Amniotic stem cell (primary cell): ENCODE measurements at places on chromosomes 7 and 10.
A peak's percentile ranks its signal among the peaks of the same experiment; 100 is the strongest.

DNA sequence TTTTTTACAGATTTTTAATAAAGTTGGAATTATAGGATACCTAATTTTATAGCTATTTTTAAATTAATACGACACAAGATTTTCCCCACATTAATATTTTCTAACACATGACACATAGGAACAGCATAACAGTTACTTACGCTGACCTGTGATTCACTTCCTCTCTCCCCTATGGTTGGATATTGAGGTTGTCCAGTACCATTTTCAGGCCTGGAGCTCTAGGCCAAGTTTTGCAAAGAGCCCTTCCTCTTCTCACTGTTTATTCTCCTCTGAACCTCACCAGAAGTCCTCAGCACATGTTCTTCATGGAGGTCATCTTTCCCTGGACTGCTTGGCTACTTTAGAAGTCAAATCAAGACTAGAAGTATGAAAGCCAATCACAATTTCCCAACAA lies 28.2 kb downstream of the LYZL1 start:
- no peak for DNase-seq

DNA sequence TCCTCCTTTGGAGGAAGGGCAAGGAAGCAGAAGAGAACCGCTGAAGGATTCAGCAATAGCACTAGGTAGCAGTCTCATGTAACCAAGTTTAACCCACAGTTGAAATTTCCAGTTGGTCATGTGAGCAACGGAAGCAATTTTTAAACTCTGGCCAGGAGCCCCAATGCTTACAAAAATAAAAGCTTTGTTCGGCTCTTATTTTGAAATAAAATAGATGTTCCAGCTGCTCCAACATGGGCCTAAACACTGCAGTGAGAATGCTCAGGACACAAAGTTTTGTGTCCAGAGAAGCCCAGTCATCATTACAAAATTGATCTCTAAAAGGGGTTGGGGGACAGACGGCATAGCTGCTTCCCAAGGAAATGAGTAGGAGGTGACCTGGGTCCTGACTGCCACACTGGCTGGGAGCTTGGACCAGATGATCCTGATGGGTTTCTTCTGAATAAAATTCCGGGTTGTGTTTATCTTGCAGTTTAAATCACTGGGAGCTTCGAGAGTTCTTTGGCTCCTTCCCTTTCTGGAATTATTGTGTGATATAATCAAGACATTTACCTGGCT lies 452 bp upstream of the TMEM140 start:
- no peak for DNase-seq

- DNase-seq: no peak
Observed at GRCh38 chr10:112481602-112482001, 34.6 kb downstream of the VTI1A start.

GRCh38 chr7:85829817-85830432 lies 643.1 kb upstream of the SEMA3D start:
- peak; percentile 11 for DNase-seq

DNA sequence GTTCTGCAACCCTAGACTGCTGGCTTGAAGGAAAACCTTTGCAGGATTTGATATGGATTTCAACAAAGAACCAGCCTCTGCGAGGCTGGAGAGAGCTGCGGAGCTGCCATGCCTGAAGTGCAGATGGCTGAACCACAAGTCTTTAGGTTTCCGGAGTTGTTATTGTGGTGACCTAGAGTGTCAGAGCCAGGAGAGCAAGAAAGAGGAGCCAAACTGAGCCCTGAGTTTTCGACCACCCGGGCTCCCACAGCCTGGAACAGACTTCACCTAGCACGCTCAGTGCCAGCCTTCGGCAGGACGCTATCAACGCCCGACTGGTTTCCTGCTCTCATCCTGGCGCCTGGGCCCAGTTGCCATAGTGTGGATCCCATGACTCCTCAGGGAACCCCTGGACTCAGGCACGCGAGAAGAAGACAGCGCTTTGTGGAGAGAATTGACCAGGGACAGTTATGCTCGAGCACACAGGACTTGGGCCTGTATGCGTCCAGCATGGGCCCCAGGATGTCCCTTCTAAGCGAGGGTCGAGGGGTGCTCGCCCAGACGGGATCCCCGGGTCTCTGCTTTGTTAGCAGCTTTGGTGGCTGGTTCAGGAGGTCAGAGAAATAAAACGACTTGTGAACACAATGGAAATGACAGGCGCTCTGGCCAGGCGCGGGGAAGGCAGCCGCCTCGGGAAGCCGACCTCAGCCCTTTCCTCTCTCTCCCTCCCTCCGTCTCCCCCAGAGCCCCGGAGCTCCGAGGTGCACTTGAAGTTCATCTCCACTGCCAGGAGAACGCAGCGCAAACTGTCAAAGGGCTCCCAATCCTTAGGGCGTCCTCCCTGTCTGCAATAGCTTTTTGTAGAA lies 1.8 kb upstream of the GAD2 start:
- no peak for DNase-seq

DNA sequence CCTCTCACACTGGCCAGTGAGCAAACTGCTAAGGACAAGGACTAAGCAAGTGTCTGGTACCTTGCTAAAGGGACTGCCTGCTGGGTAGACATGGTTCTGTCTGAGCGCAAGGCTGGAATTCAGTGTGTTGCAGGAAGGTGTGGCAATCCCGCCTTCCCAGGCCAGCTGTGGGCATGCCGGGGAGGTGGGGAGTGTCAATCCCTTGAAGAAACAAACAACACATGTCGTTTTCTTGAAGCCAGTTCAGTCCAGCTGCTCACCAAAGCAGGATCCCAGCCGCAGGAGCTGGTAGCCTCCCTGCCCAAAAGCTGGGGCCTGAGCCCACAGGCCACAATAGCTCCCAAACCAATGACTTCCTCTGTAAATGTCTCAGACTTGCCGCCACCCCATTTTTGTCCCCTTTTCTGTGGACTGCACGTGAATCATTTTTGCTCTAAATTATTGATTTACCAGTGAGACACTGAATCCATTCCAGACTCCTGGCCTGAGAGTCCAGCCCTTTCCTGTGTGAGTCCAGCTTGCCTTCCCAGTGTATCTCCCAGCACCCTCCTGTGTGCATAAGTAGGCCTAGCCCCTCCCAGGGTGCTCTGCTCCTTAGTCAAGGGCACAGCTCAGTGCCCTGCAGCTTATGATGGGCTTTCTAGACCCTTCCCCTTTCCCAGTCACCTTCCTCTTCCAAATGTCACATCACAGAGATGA lies 166.8 kb downstream of the RGS10 start:
- no peak for DNase-seq

DNA sequence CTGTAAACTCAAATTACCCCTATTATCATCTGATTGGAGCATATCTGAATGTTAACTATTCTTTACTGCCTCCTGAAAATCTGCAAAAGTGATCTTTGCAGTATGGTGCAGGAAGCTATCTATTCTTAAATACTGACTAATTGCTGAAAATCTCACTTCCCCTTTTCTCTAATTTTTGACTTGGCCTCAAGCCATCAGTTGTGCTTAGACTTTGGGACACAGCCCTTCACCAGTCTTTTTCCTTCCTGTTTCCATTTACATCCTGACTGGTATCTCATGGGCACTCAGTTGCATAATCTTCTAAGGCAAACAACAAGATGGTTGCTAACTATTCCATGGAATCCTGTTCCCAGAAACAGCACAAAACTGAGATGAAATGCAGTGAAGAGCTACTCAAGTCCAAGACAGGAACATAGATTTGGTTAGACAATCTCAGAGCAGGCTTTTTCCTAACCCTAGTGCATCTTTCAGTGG lies 228.5 kb downstream of the SORCS1 start:
- no peak for DNase-seq

DNA sequence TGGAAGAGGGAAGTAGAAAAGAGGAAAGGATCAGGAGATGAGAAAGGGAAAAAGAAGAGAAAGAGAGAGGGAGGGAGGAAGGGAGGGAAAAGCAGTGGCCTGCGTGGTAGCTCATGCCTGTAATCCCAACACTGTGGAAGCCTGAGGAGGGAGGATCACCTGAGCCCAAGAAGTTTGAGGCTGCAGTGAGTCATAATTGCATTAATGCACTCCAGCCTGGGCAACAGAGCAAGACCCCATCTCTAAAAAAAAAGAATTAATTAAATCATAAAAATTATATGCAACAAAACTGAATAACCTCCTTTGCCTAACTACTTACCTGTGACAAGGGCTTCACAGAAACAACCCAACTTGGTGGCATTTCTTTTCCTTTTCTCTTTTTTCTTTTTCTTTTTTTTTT lies 107.9 kb upstream of the SFMBT2 start:
- DNase-seq: no peak

- DNase-seq: peak; percentile 22
Observed at GRCh38 chr7:29606287-29606721, 42.7 kb downstream of the PRR15 start.

- DNase-seq: no peak
Observed at GRCh38 chr10:110414548-110415309, 83.0 kb upstream of the DUSP5 start.

DNA sequence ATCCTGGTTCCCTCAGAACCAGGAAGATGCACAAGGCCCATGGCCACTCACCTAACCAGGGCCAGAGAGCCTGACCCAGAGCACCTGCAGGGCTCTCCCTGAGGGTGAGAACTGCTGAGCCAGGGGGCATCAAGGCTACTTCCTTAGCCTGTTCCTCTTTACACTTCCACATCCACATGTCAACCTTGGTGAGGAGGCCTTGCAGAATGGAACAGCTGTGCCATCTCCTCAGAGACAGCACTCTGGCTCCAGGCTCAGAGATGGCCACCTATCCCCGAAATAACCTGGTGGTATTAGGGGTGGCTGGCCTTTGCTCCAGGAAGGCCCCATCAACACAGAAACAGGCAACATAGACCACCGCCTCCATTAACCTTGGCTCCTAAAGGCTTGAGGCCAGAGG lies 473.0 kb downstream of the RPS24 start:
- no peak for DNase-seq

- no peak for DNase-seq
Observed at GRCh38 chr7:41832941-41833340, 130.1 kb upstream of the INHBA start.

- DNase-seq: no peak
Observed at GRCh38 chr7:29434380-29434768, 129.3 kb upstream of the PRR15 start.

GRCh38 chr10:56991591-56992069 lies 630.6 kb upstream of the ZWINT start:
- DNase-seq: no peak

DNA sequence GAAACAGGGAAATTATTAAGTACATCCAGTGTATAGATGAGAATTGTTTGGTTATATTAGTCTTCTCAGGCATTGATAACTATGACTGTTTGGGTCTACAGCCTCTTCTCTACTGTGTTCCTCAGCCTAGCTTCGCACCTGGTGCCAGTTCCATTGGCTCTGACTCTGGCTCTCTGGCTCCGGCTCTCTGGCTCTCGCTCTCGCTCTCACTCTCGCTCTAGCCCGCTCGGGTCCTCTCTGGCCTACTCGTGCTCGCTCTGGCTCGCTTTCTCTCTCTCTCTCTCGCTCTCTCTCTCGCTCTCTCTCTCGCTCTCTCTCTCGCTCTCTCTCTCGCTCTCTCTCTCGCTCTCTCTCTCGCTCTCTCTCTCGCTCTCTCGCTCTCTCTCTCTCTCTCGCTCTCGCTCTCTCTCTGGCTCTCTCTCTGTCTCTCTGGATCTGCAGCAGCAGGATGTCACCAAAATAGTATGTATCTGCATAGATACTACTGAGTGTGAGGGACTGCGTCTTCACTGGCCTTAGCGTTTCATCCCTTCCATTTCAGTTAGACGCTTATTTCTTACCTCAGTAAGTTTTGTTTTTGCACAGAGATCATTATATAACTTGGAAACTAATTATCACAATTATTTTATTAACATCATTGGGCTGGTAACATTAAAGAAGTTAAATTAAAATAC lies 6.5 kb upstream of the SSBP1 start:
- DNase-seq: no peak

DNA sequence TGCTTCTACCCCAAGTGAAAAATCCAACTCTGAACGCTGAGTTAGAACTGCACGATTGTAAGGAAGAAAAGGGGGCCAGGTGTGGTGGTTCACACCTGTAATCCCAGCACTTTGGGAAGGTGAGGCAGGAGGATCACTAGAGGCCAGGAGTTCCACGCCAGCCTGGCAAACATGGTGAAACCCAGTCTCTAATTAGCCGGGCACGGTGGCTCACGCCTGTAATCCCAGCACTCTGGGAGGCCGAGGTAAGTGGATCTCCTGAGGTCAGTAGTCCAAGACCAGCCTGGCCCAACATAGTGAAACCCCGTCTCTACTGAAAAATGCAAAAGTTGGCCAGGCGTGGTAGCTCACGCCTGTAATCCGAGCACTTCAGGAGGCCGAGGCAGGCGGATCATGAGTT lies 9.0 kb downstream of the GUSB start:
- DNase-seq: no peak

GRCh38 chr10:14299556-14299955 lies 31.2 kb downstream of the FRMD4A start:
- no peak for DNase-seq

- no peak for DNase-seq
Observed at GRCh38 chr10:61166065-61166464, 222.1 kb upstream of the RHOBTB1 start.

GRCh38 chr7:1966631-1967200 lies 266.0 kb downstream of the MAD1L1 start:
- DNase-seq: no peak

- no peak for DNase-seq
Observed at GRCh38 chr7:45712872-45713668, 138.9 kb downstream of the ADCY1 start.

DNA sequence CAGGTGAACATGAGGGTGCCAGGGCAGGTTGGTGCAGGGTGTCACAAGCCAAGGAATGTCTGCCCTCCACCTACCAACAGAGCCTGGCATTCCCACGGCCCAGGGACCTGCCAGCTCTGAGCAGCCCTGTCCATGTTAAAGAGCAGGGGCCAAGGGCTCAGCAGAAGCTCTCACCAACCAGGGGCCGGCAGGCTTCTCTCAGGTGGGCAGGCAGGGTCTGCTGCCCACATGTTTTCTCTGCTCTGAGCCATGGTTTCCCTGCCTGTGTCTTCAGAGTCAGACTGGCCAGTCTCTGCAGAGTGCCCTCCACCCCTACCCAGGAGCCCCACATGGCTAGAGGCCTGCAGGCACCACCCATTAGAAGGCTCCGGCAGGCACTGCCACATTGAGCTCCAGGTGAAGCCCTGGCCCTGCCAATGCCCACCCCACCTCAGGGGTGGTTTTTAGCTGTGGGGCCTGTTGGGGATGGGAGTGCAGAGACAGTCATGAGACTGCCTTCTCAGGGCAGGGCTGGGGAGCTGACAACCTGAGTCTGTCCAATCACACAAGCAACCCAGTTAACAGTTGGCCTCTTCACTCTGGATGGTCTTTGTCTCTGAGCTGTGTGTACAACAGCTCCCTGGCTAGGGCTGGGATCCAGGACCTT lies 135.9 kb downstream of the ARHGAP22 start:
- no peak for DNase-seq

GRCh38 chr10:129960481-129961156 lies 3.5 kb downstream of the EBF3 start:
- DNase-seq: no peak
